HCT116 (cell line): ENCODE measurements at places on chromosomes 5 and 9.

GRCh38 chr5:84113246-84114105, 271.2 kb downstream of the EDIL3 start:
- H3K27ac ChIP-seq, result no peak overlapping the region
- H3K4me3 ChIP-seq, result no peak overlapping the region
- H3K27me3 ChIP-seq, result no peaks in the 10 kb centered on the region
- H3K36me3 ChIP-seq, result no peaks in the 10 kb centered on the region

DNA sequence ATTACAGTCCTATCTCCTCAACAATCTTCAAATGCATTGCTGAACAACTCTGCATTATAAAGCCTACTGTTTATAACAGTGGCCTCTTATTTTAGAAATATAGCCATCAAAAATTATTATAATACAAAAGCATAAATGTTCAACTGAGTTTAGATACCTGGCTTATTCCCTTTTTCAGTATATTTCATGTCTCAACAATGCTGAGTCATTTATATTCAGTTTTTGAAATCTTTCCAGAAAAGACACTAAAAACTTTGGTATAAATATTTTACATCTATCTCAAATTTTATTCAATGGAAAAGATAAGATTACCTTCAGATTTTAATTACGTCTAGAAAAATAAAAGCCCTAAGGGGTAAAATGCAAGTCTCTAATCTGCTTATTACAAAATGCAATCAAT, 37.9 kb downstream of the LURAP1L start:
- no peak overlapping the region for H3K4me3 ChIP-seq
- no peak for DNase-seq
- H3K27ac ChIP-seq, result no peak overlapping the region
- H3K27me3 ChIP-seq, result no peaks in the 10 kb centered on the region

DNA sequence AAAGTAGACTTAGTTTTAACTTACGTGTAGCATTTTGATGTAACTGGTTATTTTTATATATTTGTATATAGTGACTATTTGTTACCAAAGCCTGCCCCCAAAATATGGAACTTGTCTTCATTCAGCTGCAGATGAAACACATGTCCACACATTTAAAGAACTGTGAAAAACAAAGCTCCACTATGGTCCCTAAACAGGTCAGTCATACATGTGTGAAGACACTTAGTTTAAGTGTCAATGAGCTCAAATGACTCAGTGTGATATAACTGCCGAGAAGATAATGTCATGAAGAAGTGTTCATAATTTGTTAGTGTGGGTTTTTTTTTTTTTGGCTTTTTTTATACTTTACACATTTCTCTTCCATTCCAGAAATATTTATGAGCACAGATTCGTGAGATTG, 28.2 kb downstream of the HAVCR1 start:
- no peak for DNase-seq
- no peaks in the 10 kb centered on the region for H3K36me3 ChIP-seq
- no peaks in the 10 kb centered on the region for H3K4me1 ChIP-seq
- H3K27ac ChIP-seq, result no peak overlapping the region
- H3K27me3 ChIP-seq, result peaks cover 24% of the 10 kb centered on the region
- H3K4me3 ChIP-seq, result no peak overlapping the region

- no peaks in the 10 kb centered on the region for H3K36me3 ChIP-seq
- peaks cover 23% of the 10 kb centered on the region for H3K4me1 ChIP-seq
- H3K27me3 ChIP-seq, result no peaks in the 10 kb centered on the region
- H3K27ac ChIP-seq, result no peak overlapping the region; the same call in 1 of the 2 replicates
- no peak overlapping the region for H3K4me3 ChIP-seq
- DNase-seq, result no peak
These were observed 101.1 kb downstream of the RGS3 start for GRCh38 chr9:113564498-113565237.

GRCh38 chr9:135533113-135533512, 11.9 kb downstream of the LCN1 start:
- H3K4me1 ChIP-seq, result no peaks in the 10 kb centered on the region
- no peaks in the 10 kb centered on the region for H3K27me3 ChIP-seq
- H3K36me3 ChIP-seq, result no peaks in the 10 kb centered on the region
- no peak overlapping the region for H3K4me3 ChIP-seq

- no peaks in the 10 kb centered on the region for H3K27me3 ChIP-seq
- no peaks in the 10 kb centered on the region for H3K36me3 ChIP-seq
- no peak for DNase-seq
- no peak overlapping the region for H3K4me3 ChIP-seq
These were observed 217.0 kb downstream of the TMEM38B start for GRCh38 chr9:105911104-105911911.

DNA sequence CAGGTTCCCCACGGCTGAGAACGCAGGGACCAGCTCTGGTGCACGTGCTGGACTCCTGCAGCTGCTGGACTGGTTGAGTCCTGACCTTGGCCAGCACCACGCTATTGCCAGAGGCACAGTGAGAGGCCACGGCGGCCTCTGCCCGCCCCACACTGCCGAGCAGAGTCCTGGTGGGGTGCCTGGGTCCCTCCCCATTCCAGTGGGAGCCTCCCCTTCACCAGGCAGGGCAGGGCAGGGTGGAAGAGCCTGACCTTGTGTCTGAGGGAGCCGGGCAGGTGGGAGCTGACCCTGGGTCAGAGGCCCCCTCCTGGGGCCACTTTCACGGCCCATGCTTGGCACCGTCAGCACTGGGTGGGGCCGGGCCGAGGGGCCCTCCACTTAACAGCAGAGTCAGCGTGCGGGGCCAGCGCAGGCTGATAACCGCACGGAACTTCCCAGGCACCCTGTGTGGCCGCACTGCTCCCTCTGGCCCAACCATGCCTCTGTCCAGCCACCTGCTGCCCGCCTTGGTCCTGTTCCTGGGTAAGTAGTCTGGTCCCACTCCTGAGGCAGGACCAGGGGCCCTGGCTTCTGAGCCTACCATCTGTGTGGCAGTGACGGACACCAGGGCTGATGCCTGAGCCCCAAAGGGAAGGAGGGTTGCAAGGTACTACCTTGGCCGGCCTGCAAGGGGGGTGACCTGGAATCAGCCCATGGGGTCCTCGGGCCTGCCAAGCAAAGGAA, at the start of gene MAMDC4:
Gene MAMDC4 (plus strand): TSS at position 406 of the 723 bp plus-strand sequence. CDS start 71 bp downstream, at position 477.
- DNase-seq, result no peak
- no peaks in the 10 kb centered on the region for H3K27me3 ChIP-seq
- H3K27ac ChIP-seq, result no peak within 1 kb of the TSS; the same call in 1 of the 2 replicates
- no peak within 1 kb of the TSS for H3K4me3 ChIP-seq
- peaks cover 15% of the 10 kb centered on the region; the same call in 1 of the 2 replicates for H3K4me1 ChIP-seq

- no peak overlapping the region for H3K27ac ChIP-seq
- peaks cover 5% of the 10 kb centered on the region; the same call in 1 of the 2 replicates for H3K27me3 ChIP-seq
- no peaks in the 10 kb centered on the region for H3K36me3 ChIP-seq
- H3K4me3 ChIP-seq, result no peak overlapping the region
- no peak for DNase-seq
These were observed 4.8 kb downstream of the IL9 start for GRCh38 chr5:135890867-135891266.

DNA sequence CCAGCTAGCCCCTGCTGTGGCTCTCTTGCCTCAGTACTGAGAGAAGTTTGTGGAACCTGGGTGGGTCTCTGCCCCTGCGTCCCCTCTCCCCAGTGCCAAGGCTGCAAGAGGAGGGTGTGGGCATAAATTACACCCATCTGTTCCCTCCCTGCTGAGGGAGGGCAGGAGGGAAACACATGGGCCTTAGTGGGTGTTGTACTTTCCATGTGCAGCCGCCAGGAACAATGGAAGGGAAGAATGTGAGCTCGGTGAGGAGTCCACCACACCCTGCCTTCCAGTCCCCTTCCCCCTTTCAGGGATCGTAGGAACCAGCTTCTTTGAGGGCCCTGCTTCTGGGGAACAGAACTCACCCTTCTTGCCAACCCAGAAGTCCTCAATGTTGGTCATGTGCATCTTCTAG, 138.2 kb upstream of the KLF4 start:
- H3K4me1 ChIP-seq, result no peaks in the 10 kb centered on the region; the same call in 1 of the 2 replicates
- no peak overlapping the region for H3K4me3 ChIP-seq
- H3K36me3 ChIP-seq, result no peaks in the 10 kb centered on the region

DNA sequence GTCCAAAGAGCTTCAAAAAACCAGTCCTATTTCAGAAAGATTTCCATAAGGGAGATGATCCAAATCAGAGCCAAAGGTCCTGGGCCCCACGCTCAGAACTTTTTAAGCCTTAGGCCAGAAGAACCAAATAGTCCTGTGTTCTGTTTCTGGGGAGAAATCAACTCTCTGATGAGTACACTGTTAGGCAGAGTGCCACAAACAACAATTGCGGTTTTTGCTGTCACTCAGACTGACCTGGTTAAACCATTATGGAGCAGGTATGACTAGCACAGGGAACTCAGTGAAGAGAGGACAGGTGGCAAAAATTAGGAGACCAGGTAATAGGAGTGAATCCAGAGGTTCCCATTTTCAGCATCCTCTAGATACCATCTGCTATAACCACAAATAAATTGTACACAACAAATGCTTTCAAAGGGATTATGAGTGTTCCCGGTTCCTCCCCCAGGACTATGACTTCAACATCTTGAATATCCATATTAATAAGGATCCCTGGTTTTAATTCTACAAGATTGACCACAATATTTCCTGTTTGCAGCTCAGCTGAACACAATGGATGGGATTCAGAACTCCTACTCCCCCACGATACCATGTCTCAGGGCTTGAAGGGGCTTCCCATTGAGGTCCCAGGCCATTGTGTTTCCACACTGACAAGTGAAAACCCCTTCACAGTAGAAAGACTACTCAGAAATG, 52.1 kb upstream of the FREM1 start:
- no peak overlapping the region for H3K27ac ChIP-seq
- no peak for DNase-seq
- H3K36me3 ChIP-seq, result no peaks in the 10 kb centered on the region
- H3K4me3 ChIP-seq, result no peak overlapping the region
- H3K4me1 ChIP-seq, result no peaks in the 10 kb centered on the region; the same call in 1 of the 2 replicates

DNA sequence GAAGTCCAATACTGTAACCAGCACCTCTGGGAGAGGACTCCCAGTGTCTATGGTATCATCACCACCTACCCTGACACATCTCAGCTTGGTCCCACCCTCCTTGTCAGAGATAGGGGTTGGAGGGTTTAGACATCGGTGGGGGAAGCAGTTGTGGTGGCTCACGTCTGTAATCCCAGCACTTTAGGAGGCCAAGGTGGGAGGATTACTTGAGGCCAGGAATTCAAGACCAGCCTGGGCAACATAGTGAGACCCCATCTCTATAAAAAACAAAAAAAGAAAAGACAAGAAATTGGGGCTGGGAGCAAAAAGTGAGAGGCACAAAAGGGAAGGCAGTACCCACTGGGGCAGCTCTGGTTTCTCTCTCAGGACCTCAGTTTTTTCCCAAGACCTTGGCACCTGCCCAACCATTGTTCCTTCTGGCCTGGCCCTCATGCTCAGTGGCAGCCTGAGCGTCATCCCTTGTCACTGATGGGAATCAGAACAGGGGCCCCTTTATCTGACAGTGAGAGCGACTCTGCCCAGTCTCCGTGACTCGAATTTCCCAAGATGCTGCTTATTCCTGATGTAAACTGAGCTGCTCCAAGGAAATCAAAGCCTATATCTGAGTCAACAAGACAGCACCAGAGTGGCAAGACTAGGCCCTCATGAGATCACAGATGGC, 80.5 kb upstream of the HSPA9 start:
- H3K27me3 ChIP-seq, result no peaks in the 10 kb centered on the region
- DNase-seq, result no peak
- H3K36me3 ChIP-seq, result no peaks in the 10 kb centered on the region
- peaks cover 7% of the 10 kb centered on the region; the same call in 1 of the 2 replicates for H3K4me1 ChIP-seq
- no peak overlapping the region for H3K4me3 ChIP-seq
- no peak overlapping the region for H3K27ac ChIP-seq

GRCh38 chr9:21779397-21779796, 23.0 kb upstream of the MTAP start:
- no peak overlapping the region for H3K4me3 ChIP-seq
- no peaks in the 10 kb centered on the region for H3K36me3 ChIP-seq
- no peak for DNase-seq

DNA sequence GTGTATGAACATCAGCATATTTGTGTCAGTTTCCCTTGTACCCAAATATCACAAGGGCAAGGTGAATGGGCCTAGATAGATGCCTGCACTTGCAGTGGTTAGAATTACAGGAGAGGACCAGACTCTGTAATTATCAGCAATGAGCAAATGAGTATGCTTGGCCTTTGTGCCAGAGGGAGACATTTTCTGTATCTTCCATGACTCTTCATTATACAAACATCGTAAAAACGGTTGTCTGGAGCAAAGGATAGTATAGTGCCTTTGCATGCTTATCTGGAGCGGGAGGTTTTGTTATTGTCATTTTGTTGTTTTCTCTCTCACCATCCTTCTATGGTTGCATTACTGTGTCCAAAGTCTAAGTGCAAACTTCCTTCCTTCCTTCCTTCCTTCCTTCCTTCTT, 1568.5 kb upstream of the NUDT12 start:
- H3K4me1 ChIP-seq, result no peaks in the 10 kb centered on the region
- H3K4me3 ChIP-seq, result no peak overlapping the region
- no peak for DNase-seq
- H3K36me3 ChIP-seq, result no peaks in the 10 kb centered on the region
- H3K27me3 ChIP-seq, result no peaks in the 10 kb centered on the region

DNA sequence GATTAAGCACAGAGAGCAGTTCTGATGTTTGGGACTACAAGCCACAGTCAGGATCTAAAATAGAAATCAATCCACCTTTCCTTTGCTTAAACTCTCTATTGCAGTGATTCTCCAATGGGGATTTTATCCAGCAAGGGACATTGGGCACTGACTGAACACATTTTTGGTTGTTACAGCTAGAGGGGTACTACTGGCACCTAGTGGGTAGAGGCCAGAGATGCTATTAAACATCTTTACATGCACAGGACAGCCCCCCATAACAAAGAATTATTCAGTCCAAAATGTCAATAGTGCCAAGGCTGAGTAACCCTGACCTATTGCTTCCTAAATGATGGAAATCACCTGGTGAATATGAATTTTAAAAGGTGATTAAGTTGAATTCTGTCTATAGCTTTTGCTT, 12.0 kb downstream of the ZNF622 start:
- DNase-seq, result no peak
- no peak overlapping the region for H3K27ac ChIP-seq
- no peak overlapping the region for H3K4me3 ChIP-seq
- H3K36me3 ChIP-seq, result peaks cover 26% of the 10 kb centered on the region
- H3K4me1 ChIP-seq, result no peaks in the 10 kb centered on the region

- H3K4me1 ChIP-seq, result no peaks in the 10 kb centered on the region
- H3K27me3 ChIP-seq, result no peaks in the 10 kb centered on the region
- no peak overlapping the region for H3K27ac ChIP-seq
- no peak for DNase-seq
These were observed 130.4 kb upstream of the CDH6 start for GRCh38 chr5:31062902-31063580.
